Thymus (tissue), 14 donors: ENCODE measurements at places on chromosomes 6 and 20. TPM values are rescaled to one million over a fixed set of nuclear protein-coding genes. Genes with fewer than 3 reads are reported as not detected.

DNA sequence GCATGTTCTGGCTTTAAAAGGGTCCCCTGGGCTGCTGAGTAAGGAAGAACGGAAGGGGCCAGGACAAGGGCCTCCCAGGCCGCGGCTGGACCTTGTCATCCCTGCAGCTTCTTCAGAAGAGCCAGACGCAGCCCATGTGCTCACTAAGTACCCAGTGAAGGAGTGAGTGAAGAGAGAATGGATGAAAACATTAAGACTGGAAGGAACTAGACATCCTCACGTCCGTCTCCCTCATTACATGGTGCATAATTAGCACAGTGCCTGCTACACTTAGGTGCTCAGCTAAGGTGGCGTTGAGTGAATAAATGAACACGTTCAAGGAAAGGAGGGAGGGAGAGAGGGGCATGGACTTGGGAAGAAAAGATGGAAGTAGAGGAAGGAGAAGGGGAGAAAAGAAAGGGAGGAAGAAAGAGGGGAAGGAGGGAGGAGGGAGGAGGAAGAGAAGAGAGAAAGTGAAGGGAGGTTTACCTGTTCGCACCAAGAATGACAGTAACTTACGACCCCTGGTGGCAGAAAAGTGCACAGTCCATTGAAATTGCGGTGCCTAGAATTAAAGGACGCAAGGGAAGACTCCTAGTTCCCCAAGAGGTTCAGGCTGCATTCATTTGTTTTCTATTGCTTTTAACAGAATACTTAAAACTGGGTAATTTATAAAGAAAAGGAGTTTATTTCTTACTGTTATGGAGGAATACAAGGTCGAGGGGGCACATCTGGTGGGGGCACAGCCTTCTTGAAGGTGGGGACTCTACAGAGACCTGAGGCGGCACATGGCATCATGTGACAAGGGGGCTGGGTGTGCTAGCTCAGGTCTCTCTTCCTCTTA, 8.0 kb downstream of the TP53RK start:
- DNase-seq = peak; percentile 63

- peak; percentile 15 for DNase-seq
Measured at GRCh38 chr6:144064402-144065212, 30.8 kb downstream of the SF3B5 start.

- DNase-seq = no peak
Measured at GRCh38 chr6:152874846-152875568, 107.8 kb downstream of the FBXO5 start.

GRCh38 chr20:53655625-53656292, 62.1 kb upstream of the ZNF217 start:
- no peak for DNase-seq

GRM4 gene
- 0.27 TPM for polyA plus RNA-seq

LY6G6C gene
- 7.0 TPM for polyA plus RNA-seq
